Caco-2 (cell line): ENCODE measurements at places on chromosomes 6 and 20. TPM values are rescaled to one million over a fixed set of nuclear protein-coding genes. Genes with fewer than 3 reads are reported as not detected.

GRCh38 chr6:12111363-12111670, 99.2 kb downstream of the HIVEP1 start:
- no peak for DNase-seq

DNA sequence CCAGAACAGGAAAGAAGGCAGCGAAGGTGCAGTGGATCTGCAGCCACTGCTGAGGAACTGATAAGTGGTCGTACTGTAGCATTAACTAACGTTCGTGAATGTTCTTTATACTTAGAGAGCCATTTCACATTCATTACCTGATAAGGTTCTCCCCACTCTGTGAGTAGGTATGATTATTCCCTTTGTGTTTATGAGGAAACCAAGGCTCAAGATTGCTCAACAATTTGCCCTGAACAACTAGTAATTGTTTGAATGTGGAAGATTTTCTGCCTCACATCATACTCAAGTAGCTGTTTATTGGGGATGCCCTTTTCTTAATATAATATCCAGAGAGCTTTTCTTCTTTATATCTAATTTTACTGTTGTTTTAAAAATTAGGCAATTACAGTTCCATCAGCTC, 24.9 kb upstream of the ELOVL5 start:
- DNase-seq, result no peak

The SPAG4 gene
- total RNA-seq, result 5.4 and 6.1 TPM in 2 replicates

DNA sequence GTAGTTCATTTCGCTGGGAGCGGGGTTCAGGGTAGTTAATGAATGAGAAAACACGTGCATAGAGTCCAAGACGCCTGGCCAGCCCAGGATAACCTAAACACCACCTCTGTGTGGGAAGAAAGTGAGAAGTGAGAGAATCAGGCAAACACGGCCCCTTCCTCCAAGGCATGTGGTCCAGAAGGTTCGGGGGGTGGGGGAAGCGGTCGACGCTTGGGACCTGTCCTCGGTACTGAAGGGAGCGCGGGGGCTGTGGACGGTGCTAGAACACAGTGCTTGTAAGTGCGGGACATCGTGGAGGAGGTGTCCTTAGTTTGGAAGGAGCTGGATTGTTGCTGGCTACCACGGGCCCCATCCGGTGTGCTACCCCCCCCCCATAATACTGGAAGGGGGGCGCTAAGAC, 1.7 kb upstream of the VSTM2L start:
- DNase-seq, result no peak

- DNase-seq, result no peak
These were observed 1.9 kb downstream of the MKKS start for GRCh38 chr20:10432079-10432478.

The AFDN gene
- total RNA-seq, result 177 TPM in 2 replicates

GRCh38 chr20:5128886-5129285, 2.1 kb downstream of the CDS2 start:
- no peak for DNase-seq

DNA sequence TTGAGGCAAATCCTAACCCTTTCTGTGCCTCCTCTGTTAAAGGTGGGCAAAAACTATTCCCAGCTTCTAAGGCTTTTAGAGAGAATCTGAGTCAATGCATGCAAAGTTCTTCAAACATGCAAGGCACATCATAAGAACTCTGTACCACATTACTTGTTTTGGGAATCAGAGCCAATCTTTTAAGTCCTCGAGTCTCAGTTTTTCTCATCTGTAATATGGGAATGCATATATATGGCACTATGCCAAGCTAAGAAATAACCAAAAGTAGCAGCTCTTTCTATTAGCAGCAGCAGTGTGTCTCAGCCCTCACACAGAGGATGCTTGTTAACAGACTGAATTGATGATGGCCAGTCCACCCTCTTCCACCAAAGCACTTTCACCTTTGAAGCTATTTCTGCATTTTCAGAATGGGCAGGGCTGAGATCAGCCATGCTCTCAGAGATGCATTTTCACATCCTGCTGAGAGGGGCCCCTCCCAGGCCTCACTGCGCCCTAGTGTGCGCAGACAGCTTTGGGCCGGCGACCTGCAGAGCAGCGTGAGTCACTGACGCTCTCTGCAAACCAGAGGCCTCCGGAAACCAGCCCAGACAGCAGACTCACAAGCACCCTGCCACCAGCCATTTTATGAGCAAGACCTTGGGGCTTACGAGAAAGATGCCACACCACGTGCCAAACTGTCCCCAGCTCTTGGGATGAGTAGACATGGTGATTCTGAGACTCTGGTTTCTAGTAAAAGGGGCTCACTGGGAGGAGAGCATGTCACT, 138.0 kb downstream of the NFATC2 start:
- no peak for DNase-seq

DNA sequence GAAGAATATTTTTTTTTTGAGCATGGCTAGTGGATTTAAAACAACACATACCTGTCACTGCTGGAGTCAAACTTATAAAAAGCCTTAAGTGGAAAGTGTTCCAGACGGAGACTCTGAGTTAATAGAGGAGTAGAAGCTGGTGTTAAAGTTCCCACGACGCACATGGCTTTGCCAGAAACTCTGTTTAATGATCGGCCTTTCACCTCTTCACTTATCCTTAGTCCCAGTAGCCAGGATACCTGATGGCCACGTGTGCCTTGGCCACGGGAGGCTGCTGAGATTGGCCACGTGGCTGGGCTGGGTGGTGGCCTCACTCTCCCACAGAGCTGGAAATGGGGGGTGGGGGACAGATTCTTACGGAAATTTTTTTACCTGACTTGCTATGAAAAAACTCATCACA, 333.1 kb downstream of the ZFAND3 start:
- DNase-seq, result no peak

GRCh38 chr6:5095236-5095635, 10.1 kb downstream of the PPP1R3G start:
- DNase-seq, result no peak

DNA sequence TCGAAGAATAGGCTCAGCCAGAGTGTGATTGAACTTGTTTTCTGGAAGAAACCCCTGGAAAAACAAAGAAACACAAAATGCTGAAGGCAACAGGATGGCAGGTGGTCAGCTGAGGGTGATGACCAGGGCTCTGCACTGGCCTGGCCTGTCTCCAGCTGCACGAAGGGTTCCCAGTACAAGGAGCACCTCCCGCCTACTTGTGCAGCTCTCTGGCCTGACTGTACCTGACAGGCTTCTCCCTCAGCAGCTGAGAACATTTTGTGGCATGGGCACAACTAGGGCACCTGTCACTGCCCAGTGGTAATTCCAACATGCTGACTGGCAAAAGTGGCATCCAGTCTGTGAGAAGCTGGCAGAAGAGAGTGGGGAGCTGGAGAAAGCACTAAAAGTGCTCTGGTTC, 38.8 kb upstream of the EMILIN3 start:
- no peak for DNase-seq

The VGLL2 gene
- not detected in 2 replicates for total RNA-seq

DNA sequence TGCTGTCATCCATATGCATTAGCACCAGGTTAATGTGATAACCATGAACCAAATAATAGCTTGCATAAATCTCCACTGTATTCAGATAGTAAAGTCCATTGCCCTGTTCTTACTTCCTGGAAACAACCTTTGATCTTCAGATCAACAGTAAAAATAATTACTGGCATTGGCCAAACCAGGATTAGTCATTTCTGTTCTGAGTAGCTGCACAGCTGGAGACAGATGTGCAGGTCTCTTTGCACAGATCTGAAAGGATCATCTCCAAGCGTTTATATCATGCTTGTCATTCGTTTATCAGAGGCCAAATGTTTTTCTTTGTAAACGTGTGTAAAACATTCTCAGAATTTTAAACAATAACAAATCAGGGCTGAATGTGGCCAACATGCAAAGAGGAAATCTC, 134.4 kb upstream of the HMGCLL1 start:
- no peak for DNase-seq

The BPI gene
- not detected in 2 replicates for total RNA-seq

The MAFB gene
- total RNA-seq, result 0.88 and 1.2 TPM in 2 replicates

DNA sequence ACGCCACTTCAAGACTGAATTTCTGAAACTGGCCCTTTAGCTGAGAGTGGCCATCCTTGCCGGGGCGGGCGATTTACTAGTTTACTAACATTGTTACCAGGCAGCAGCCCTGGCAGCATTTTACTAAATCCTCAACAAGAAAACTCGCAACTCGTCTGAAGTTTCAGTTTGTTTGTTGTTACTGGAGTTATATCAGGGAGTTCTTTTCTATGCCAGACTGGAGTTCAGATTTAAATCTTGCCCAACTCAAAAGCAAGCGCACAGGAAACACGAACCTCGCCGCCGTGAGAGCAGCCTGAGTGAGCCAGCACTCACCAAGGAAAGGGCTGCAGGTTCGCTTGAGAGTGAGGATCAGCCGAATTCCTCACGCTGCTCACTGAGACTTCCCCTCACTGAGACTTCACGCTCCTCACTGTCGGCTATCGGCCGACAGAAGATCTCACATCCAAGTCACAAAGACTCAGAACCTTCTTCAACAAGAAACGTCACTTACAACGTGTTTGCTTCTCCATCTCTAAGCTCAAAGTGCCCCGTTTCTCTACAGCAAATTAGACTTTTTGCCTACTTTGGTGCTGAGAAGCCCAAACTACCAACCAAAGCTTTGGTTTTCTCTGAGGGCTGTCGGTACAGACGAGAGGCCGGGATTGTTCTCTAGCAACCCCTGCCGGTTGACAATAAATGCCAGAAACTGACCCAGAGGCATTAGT, 78.9 kb downstream of the OLIG3 start:
- DNase-seq, result peak; percentile 39

The FRS3 gene
- 4.1 and 4.3 TPM in 2 replicates for total RNA-seq

DNA sequence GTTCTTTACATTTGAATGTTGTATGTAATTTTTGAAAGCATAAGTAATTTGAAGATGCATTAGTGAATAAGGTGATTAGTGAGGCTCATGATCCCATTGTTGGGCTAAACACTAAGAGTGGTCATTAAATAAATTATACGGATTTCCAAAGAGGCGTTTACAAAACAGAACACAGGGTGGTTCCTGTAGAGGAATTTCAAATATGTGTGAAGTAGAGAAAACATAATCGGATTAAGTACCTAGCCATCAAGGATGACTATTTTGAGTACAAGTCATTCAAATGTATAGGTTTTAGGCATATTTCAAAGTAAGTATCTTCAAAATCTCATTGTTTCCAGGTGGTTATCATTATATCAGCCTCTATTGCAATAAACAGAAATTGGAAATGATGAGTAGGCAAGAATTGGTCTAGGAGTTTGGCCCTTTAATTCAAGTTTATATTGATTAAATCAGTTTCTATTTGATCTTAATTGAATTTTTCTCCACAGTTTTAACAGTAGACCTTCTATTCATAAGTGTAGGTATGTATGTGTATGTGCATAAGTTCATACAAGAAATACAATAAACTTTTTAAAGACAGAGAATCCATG, 94.8 kb downstream of the MYLK4 start:
- no peak for DNase-seq

GRCh38 chr6:30258204-30258603, 45.0 kb upstream of the TRIM26 start:
- DNase-seq, result no peak

The OR12D3 gene
- not detected in 2 replicates for total RNA-seq

DNA sequence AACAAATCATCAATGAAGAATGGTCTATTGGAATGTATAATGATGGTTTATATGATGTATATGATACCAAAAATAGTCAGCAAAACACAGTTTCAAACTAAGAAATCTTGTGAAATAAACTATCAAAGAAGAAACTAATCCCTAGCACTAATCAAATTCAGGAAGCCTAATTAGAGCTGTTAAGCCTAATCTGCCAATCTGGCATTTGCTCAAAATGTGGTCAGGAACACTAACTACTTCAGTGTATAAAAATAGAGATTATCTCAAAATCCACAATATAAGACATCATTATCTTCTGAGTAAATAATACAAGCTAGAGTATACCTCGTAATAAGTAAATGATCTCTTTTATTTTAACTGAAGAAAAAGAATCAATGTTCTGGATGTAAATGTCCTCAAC, 12.8 kb upstream of the AKAP7 start:
- no peak for DNase-seq

DNA sequence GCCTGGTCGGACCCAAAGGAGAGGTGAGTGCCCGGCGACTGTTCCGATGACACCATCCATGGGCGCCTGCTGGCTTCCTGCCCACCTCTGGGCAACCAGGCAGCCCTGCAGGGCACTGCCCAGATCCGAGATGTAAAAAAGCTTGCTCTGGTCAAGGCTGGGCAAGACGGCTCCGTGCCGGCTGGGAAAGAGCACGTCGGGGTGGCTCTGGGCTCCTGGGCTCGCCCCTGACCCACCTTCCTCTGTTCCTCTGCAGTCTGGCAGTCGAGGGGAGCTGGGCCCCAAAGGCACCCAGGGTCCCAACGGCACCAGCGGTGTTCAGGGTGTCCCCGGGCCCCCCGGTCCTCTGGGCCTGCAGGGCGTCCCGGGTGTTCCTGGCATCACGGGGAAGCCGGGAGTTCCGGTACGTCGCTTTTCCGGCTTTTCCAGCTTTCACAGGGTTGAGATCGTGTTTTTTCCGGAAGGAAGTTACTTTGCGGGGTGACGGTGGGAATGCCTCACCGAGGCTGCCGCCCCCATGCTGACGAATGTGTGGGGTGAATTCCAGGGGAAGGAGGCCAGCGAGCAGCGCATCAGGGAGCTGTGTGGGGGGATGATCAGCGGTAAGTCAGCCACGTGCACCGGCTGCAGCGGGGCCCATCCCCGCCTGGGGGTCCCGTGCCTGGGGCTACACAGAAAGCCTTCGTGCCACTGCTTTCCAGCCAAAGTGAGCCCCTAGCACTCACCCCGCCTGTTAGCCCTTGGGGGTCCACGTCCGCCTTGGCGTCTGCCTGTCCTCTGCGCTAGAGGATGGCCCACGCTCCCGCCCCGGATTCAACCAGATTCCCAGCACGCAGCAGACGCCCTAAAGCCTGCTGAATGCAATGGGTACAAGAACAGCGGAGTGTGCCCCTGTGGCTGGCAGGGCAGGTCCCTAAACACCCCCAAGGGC, 19.3 kb downstream of the COL9A3 start:
- DNase-seq, result no peak

The ANKRD60 gene
- not detected in 2 replicates for total RNA-seq

The RPS21 gene
- total RNA-seq, result 4,496 and 4,723 TPM in 2 replicates

GRCh38 chr6:56491606-56492328, 150.9 kb downstream of the DST start:
- no peak for DNase-seq

- no peak for DNase-seq
These were observed 27.9 kb downstream of the FOXO3 start for GRCh38 chr6:108588586-108588985.

- DNase-seq, result no peak
These were observed 17.9 kb upstream of the CST3 start for GRCh38 chr20:23655491-23656211.

GRCh38 chr6:7546020-7546369, 4.5 kb downstream of the DSP start:
- DNase-seq, result no peak

The FAM162B gene
- total RNA-seq, result not detected in 2 replicates

- DNase-seq, result peak; percentile 47
These were observed 66.5 kb upstream of the SLC35F1 start for GRCh38 chr6:117840541-117840983.

The BPIFA2 gene
- not detected in 2 replicates for total RNA-seq

GRCh38 chr6:136318676-136319075, 29.0 kb upstream of the BCLAF1 start:
- no peak for DNase-seq
